ENCODE measurements at places on chromosomes 3 and 15.

GRCh38 chr15:79233236-79233635, 49.3 kb upstream of the ANKRD34C start:
- DNase-seq: no peak

DNA sequence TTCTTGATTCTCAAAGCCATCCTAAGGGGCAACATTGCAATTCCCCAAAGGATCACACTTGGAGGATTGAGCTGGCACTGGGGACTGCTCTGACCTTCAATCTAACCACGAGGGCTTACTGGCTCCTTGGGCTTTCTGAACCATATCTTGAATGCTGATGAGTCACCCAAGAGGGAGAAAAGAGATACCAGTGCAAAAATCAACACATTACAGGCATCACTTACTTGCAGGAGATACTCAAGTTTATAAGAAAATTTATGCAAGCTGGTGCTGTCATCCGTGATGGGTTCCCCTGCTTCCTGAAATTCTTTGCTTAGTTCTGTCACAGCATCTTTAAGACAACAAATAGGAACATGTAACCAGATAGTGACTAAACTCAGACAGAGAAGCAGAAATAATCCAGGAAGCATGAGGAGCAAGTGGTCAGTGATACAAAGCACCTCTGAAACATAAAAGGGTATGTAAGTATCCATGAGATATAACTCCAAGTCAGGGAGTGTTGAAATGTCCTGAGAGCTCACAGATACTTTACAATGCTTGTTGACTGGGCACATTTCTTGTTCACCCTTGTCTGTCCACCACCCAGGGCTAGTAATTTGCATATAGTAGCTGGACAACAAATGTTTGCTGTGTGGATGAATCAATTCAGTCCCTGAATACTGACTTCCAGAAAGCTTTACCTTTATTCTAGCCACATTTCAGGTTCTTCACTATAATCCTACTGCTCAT, 14.1 kb downstream of the FYCO1 start:
- DNase-seq: no peak

DNA sequence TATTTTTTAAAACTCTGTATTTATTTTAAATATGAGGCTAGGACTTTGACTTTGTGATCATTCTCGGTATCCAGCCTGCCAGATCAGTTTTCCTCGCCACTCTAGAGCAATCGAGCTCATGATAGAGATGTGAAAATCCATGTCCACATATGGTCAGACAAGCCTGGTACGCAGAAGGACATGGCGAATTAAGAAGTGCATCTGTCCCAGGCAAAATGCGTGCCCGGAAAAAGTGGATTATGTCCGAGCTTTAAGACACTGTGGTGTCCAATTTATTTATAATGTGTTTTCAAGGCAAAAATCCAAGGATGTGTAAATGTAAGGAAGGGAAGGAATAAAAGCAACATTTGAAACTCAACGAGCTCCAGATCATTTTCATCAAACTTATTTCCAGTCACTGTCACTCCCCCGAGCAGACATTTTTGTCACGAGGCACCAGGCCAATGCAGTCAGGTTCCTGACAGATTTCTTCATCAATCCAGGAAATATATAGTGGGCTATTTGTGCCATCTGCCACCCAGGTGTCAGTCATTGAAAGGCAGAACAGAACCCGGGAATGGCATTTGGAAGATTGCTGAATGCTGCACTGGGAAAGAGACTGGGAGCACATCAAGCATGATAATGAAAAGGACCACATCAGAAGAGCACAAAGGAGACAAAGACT, 825.7 kb downstream of the SQOR start:
- DNase-seq: no peak

GRCh38 chr15:57784081-57784511, 77.6 kb downstream of the POLR2M start:
- no peak for DNase-seq

GRCh38 chr3:108914774-108915641, 38.7 kb downstream of the GUCA1C start:
- DNase-seq: peak; percentile 62

DNA sequence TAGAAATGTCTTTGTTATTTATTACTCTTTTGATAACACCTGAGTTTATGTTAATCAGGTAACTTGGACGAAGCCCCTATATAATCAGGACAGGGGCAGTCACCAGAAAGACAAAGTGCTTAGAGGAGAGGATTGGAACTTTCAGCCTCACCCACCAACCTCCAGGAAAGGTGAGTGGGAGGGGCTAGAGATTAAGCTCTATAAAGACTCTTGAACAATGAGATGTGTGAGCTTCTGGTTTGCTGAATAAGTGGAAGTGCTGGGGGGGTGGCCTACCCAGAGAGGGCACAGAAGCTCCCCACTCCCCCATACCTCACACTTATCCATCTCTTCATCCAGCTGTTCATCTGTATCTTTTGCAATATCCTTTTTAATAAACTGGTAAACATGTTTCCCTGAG, 73.9 kb downstream of the TTBK2 start:
- DNase-seq: no peak

- no peak for DNase-seq
Measured at GRCh38 chr3:179829401-179829800, 176.6 kb downstream of the USP13 start.

DNA sequence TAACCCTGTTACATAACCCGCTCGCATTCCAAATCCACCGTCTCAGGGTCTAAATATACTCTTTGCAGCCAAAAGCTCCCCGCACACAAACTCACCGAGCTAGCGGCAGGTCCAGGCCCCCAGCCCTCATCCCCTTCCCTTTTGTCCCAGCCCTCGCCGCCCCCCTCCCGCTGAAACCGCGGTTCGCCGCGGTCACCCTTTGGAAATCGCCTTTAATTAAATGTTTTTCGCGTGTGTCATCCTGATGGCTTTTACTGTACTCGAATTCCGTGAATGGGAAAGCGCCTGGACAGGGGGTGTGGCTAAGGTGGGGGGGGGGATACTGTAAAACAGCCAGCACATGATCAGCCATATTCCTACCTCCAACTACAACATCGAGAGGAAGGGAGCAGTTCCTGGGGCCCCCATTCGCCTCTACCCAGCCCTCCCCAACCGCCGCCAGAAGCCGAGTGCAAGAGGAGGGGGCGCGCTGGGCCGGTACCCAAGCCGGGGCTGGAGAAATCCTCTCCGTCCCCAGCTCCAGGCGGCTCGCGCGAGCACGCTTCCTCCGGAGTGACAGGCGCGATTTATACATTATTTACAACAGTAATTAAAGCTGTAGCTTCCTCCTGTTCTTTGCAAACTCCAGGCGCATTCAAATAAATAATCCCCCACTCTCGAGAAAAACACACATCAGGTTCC, 1.7 kb downstream of the RORA start:
- no peak for DNase-seq

DNA sequence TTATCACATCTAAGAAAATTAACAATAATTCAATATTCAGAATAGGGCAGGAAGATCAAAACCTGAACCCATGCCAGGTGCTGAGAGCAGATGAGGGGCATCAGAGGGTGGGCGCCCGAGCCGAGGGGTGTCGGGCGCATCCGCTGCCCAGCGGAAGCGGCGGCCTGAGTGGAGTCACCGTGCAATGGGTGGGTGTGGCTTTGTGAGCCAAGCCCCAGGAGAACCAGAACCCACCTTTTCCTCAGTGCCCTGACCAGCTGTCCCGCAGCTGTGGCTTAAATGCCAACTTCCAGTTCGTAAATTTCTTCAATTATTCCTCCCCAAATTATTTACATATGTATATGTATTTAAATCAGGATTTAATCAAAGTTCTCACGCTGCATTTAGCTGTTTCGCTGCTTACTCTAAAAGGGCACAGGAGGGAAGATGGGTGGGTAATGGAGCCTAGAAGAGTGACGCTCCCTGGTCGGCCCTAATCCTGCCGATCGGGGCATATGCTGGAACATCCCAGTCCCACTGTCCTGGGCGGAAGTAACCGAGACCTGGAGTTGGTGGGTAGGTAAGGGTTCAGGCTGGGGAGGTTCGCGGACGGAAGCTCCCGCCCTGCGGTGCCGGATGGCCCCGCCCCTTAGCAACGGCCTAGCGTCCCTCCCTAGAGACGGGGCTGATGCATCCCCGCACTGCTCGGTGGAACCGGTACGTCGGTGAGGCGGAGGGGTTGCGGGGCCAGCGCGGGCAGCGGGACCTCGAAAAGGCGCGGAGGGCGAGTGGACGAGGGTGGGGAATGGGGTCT, 1.3 kb downstream of the DNAH1 start:
- peak; percentile 60 for DNase-seq

- no peak for DNase-seq
Measured at GRCh38 chr3:127037418-127037841, 54.5 kb downstream of the PLXNA1 start.

DNA sequence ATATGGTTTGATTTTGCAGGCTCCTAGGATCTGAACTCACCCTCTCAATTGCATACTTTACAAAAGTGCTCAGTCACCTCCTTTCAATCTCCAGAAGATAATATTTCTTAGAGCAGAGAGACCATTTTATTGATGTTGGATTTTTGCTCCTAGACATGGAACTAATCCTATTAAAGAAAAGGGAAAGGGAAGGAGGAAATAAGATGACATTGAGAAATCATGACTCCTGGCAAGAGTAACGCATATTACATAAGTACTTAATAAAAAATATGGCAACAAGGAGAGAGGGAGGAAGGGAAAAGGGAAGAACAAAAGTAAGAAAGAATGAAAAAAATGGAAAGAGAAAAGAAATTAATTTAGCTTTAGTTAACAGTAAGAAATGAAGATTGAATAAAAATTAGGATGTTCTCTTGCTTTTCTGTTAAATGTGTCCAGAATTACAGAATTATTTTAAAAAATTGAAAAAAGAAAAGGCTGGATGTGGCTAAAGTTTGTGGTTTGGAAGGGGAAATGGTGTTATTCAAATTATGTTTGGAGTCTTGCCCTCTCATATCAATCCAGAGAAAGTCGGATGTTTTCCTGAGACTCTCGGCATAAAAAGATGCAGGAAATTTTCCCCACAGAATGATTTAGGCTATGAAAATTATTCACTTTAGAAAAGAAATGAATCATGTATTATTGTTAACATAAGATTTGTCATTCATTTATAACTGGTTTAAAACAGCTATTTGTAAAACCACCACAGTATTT, 474.0 kb downstream of the FGF12 start:
- DNase-seq: no peak

- DNase-seq: no peak
Measured at GRCh38 chr3:119161240-119161639, 12.2 kb upstream of the UPK1B start.

DNA sequence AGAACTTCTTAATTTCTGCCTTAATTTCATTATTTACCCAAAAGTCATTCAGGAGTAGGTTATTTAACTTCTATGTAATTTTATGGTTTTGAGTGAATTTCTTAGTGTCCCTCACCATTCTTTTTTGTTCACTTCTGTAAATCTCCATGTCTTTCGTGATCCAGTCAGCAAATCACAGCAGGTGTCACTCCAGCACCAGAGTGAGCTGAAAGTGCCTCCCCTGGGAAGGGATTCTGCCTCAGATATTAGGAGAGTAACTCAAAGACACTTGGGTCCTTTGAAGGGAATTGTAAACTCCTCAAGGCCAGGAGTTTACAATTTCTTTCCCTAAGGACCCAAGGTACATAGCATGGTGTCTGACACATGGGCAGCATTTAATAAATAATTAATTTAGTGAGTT, 207.6 kb upstream of the AZI2 start:
- no peak for DNase-seq

GRCh38 chr3:45884368-45885201, 1.8 kb upstream of the CCR9 start:
- no peak for DNase-seq

- no peak for DNase-seq
Measured at GRCh38 chr3:146161663-146162002, 649 bp upstream of the PLOD2 start.

- no peak for DNase-seq
Measured at GRCh38 chr3:28234454-28234853, 7.0 kb upstream of the CMC1 start.

GRCh38 chr3:65351753-65352152, 664.0 kb upstream of the ADAMTS9 start:
- DNase-seq: no peak

DNA sequence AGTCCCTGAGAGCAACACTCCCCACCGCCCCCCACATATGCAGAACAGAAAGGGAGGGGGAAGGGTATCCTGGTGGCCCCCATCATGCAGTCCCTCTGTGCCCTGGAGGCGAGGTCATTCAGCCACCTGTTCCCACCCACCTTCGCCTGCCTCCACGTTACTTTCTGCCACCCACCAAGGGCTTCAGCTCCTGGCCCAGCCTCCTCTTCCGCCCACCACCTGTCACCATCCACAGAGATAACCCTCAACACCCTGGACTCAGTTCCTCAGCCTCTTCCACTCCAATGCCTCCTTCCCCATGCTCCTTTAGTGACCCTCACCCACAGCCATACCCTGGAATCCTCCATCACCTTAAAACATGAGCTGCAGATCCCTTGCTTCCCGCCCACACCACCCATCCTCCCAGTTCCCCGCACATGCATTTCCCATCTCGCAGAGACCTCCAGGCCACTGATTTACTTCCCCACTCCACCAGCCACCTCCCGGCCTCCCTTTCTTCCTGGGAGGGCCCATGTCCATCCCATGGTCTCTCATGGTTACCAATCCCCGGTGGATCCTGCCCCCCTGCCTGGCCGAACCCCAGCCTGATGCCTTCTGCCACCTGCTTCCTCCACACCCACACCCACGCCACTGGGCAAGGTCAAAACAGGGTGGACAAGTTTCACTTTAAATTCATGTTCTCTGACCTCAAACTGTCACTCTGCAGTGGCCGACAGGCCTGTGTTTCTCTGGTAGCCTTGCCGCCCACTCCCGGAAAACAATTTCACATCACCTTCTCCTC, 18.2 kb downstream of the HOMER2 start:
- DNase-seq: no peak

- DNase-seq: no peak
Measured at GRCh38 chr3:81277853-81278252, 483.6 kb downstream of the GBE1 start.

- DNase-seq: no peak
Measured at GRCh38 chr15:50137330-50137761, 18.3 kb upstream of the ATP8B4 start.

GRCh38 chr3:131231710-131232389, 149.7 kb upstream of the NUDT16 start:
- no peak for DNase-seq

DNA sequence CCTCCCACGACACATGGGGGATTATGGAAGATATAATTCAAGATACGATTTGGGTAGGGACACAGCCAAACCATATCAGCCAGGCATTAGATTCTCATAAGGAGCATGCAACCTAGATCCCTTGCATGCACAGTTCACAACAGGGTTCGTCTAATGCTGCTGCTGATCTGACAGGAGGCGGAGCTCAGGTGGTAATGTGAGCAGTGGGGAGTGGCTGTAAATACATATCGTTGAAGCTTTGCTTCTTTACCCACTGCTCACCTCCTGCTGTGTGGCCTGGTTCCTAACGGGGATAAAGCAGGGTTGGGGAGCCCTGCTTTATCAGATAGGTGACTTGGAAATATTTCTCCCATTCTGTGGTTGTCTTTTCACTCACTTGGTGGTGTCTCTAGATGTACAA, 14.8 kb downstream of the DOCK3 start:
- DNase-seq: no peak

GRCh38 chr15:77247116-77247515, 172.8 kb downstream of the PEAK1 start:
- no peak for DNase-seq
